Stimulated activated CD4-positive, alpha-beta T cell treated with anti-CD3 and anti-CD28 coated beads, Interleukin-4, amount 100 ng/mL, for 24 hours (primary cell): ENCODE measurements at places on chromosomes 2 and 18.

GRCh38 chr18:58013241-58014211 is 30.5 kb upstream of the NEDD4L start:
- no peak for DNase-seq

- peak; percentile 19 for DNase-seq
These were observed 693 bp downstream of the UBE2F start for GRCh38 chr2:237967463-237967951.

GRCh38 chr2:163887182-163887581 is 151.4 kb upstream of the FIGN start:
- DNase-seq: no peak

DNA sequence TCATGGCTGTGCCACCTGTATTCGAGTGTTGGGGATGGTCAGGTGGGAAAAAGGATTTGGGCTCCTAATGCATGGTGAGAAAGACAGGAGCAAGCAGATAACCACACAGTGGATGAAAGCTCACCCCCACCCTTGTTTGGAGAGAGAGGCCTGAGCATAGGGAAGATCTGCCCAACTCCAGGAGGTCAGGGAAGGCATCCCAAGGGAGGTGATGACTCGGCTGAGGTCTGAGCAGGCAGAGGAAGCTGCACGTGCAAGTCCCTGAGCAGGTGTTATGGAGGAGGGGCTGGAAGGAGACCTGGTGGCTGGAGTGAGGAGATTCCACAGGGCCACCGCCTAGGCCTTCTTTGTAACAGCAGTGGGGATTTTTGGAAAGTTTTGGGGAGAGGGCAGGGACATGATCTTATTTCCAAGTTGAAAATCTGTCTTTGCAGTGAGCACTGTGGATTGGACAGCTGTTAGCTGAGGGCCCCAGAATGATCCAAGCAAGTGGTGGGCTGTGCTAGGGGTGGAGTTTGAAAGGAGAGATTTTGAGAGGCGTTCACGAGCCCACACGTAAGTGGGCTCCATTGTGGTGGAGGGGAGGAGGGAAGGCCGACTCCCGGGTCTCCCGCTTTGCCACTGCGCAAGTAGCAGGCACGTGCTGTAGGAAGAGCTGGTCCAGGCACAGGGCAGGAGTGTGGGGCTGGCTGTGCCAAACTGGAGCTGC is 228.5 kb downstream of the GLI2 start:
- no peak for DNase-seq

DNA sequence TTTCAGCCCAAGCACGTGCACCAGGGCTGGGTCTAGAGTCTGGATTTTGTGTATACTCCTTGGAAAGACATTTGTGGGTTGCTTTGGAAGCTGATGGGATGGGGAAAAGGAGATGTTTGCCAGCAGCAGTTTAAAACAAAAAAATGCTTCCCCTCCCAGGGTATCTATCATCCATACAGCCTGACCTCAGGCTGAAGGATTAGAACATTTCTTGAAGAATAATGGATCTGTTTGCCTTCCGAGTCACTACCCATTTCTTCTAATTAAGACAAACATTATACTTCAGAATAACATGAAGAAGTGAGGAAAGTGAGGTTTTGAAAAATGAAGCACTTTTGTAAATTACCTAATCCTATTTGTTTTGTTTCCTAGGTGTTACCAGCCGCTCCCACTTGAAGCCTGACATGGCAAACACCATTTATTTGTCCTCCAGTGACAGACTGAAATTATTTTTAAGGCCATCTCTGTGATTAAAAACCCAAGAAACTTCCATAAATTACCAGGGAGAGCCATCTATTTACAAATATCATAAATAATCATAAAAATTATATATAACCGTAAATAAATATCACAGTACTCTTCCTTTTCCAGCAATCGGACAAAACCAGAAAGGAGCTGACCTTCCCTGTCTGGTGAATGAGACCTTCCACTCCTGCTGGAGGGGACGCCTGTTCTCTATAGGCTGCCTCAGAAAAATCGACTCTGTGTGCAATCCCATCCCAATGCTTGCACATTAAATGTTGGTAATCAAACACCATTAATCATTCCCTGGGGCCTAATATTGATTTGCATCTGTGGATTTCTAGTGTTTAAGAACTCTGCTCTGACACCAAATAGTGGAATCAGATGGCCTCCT is 106.8 kb downstream of the C1D start:
- DNase-seq: no peak

DNA sequence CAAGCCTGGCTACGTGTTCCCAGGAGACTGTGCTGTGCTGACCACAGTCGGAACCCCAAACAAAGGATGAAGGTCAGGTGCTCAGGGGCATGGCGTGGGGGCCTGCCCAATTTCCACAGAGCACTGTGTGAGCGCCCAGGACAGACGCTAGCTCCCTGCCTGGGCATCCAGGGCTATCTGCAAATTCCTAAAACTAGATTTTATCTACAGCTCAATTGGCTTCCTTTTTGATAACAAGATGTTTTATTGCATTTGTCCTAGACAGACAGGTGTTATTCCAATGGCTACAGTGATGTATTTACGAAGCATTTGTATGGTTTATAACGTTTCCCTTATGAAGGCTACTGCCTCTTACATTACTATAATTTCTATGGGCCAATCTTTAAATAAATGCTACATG is 16.0 kb downstream of the PTGR3 start:
- no peak for DNase-seq

DNA sequence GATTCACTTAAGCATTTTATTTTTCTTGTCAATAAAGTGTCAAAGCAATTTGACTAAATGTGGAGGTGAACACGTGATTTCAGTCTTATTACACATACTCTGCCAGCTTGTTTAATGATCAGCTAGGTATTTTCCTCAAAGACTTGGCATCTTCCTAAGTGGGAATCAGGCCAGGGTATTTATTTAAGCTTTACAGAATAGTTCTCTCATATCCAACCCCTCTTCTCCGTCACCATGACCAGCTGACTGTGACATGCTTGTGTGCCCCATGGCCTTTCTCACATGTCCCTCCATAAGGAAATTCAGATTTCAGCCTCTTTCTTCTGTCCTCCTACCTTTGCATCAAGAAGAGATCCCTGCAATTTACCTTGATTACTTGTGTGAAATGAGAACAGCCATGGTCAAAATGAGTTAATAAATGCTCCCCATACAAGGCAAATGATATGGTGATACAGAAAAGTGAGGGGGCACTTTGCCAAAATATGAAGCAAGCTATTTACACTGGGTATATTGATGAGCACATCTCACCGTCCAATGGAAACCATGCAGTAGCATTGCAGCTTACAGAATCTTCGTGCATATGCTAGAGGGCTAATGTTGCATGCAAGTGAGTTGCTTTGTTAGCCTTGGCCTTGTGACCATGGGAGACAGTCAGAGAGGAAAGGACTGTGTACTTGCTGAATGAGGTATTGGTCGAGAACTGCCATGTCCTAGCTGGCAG is 202.2 kb downstream of the RNF152 start:
- no peak for DNase-seq

- DNase-seq: no peak
These were observed 92.3 kb downstream of the CCBE1 start for GRCh38 chr18:59604877-59605276.

GRCh38 chr2:60998628-60999545 is 18.6 kb upstream of the PEX13 start:
- DNase-seq: no peak

DNA sequence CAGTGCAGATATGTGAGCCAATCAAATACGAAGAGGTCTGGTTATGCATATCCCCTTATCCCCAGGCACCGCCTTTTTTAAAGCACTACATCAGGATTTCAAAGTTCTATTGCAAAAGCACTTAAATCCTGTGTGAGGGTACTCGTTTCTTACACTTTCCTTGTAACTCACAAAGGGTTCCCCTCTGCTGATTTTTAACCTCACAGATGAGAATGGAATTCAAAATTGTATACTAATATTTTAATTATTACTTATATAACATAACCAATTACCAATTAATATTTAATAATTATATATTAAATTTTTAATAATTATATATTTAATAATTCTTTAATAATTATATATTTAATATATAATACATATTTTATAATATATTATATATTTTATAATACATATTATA is 126.2 kb upstream of the MAPRE2 start:
- DNase-seq: no peak

- no peak for DNase-seq
These were observed 649 bp upstream of the CLIP4 start for GRCh38 chr2:29114586-29114945.

DNA sequence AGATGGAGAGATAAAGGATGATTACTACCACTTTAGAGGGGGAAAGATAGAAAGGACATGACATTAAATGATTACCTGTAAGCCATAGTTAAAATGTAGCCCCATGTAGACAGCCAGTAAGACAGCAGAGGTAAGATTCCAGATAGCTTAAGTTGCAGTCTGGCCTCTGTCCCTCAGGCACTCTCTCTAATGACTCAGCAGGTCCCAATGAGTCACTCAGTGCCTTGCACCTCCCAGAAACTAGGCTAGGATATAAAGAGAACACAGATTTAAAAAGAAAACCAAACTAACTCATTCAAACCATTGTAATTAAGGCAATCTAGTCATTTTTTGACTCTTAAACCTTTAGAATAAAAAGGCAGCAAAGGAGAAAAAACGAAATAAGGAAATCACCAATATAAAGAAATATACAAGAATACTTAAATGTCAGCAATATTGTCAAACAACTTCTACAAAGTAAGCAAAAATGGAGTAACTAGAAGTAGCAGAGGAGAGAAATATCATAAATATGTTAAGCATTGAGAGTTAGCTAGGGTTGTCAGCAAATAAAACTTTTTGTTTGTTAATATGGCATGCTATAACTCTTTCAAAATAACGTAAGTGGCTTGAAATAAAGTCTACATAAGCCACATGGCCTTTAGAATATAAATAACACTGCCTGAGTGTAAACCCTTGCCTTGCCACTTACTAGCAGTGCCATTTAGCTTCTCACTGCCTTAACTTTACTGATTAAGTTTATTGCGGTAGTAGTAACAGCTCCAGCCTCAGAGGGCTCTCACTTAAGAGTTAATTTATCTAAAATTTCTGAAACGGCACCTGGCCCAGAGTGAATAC is 48.5 kb downstream of the SOCS6 start:
- DNase-seq: no peak

DNA sequence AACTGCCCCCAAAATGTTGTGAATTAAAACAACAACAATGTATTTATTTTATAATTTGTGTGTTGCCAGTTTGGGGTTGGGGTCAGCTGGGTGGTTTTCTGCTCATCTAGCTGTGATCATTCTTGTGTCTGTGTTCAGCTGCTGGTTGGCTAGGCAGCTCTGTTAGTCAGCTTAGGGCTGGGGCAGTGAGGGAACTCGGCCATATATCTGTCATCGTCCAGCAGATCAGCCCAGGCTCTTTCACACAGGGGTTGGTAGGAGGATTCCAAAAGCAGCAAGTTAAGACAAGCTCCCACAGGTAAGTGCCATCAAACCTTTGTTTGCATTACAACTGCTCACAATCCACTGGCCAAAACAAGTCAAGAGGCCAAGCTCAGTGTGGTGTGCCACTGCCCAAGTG is 121.5 kb downstream of the LPIN1 start:
- no peak for DNase-seq

DNA sequence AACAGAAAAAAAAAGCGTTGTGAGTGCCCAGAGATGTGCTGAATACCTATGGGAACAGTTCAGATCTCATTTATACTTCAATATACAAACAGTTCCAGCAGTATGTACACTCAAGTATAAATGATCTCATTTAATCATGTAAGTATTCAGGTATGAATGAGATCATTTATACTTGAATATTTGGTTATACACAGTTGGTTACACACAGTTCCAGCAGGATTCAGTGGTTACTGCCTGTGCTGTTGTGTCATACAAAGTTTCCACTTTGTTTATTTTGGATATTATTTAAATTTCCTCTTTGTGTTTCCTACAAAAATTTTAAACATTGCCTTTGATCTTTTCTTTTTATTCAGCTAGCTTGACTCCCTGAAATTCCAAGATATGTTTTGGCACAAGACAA is 293.5 kb upstream of the SLC39A10 start:
- no peak for DNase-seq

DNA sequence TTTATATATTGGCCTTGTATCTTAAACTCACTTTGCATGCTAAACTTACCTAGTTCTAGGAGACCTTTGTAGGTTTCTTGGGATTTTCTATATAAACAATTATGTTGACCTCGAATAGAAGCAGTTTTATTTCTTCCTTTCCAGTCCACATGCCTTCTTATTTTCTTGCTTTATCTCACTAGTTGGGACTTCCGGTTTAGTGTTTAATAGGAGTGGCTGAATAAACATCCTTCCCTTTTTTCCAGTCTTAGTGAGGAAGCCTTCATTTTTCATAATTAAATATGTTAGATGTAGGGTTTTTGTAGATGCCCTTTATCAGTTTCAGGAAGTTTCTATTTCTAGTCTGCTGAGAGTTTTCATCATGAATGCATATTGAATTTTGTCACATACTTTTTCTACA is 347.3 kb upstream of the HNRNPA3 start:
- DNase-seq: no peak

DNA sequence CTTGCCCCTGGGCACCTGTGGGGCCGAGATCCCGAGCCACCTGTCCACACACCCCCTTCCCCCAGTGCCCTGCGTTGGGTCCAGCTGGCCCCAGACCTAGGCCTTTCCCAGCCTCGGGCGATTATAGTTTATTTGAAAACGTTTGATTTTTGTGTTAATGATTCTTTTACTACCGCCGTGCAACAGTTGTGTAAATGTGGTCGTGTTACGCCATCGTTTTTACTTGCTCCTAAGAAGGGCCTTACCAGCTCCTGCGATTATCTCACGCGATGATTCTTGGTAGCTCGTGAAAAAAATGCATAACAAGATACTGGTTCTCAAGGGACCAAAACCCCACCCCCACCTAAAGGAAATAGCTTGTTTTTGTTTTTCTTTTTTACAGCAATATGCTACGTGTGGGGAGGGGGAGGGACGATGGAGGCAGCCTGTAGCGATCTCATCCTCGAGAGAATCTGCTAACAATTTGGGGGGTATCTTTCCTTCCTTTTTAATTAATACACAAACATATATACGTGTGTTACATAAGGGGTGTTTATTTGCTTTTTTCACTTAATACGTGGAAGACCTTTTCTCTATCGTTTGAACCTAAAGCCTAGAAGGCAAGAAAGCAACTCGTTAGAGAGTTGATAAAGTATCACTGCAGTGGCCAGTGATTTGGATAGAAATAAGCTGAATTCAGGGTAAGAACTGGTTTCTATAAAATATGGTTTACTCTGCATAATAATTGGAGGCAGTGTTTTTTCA is 1.0 kb downstream of the ZDBF2 start:
- peak; percentile 6 for DNase-seq

DNA sequence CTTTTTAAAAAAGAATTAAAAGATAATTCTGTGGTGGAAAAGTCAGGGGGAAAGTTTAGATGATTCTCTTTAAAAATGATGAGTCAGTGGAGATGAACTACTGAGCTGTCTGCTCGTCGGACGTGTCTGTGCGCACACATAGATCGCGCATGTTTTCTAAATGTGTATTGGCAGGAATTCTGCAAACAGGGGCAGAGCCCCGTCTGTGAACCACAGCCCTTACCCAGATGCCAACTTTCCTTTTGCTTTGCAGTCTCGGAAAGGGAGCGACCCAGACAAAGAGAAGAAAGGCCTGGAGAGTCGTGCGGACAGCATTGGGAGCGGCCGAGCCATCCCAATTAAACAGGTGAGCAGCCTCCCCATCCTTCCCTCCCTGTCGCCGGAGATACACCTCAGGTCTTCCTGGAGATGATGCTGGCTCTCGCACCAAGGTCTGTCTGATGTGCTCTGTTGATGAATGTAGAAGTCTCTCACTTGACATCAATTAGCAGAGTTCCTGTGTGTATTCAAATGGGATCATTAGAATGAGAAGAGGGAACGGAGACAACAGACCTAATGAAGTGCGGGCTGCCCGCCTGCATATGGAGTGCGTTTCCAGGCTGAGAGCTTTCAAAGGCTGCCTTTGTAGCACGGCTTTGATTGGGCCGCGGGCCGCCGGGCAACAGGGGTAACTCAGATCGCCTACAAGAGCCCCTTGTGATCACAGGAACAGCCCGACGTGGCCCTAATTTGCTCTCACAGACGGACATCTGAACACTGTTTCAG is 313.3 kb downstream of the AGAP1 start:
- DNase-seq: no peak
